ENCODE measurements at places on chromosomes 1 and 21.

DNA sequence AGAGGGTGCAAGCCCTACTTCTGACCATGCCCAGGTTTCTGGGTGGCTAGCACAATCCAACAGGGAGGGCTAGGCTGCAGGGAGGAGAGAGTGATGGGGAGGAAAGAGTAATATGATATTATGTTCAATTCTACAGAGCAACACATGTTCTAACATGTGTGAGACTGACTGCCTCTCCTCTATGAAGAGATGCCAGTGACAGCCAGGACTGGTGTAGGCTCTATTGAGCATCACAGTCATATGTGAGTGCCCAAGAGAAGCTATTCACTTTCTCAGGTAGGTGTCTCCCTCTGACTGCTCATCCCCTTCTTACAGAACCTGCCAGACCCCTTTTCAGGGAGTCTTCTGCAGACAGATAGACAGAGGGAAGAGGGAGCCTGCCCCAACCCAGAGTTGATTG lies 446.1 kb downstream of the SIPA1L2 start:
- DNase-seq: no peak

DNA sequence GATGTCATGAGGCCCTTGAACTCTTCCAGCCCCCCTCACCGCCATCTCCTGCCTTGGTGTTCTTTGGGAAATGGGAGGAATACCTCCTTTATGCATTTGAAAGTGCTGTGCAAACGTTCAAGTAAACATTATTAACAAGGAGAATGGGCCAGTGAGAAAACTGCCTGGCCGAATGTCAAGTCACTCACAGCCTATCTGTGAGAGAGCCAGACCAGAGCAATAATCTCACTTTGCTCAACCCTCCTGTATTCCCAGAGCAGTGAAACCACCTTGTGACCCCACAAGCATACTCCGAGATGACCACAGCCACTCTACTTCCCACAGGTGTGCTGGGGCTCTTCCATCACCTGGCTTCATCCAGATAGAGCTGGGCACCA lies 5.2 kb downstream of the TAL1 start:
- DNase-seq: no peak

- no peak for DNase-seq
These were observed 49.9 kb upstream of the KCNH1 start for GRCh38 chr1:211183747-211184313.

- DNase-seq: no peak
These were observed 134.3 kb downstream of the IGSF21 start for GRCh38 chr1:18241891-18242290.

DNA sequence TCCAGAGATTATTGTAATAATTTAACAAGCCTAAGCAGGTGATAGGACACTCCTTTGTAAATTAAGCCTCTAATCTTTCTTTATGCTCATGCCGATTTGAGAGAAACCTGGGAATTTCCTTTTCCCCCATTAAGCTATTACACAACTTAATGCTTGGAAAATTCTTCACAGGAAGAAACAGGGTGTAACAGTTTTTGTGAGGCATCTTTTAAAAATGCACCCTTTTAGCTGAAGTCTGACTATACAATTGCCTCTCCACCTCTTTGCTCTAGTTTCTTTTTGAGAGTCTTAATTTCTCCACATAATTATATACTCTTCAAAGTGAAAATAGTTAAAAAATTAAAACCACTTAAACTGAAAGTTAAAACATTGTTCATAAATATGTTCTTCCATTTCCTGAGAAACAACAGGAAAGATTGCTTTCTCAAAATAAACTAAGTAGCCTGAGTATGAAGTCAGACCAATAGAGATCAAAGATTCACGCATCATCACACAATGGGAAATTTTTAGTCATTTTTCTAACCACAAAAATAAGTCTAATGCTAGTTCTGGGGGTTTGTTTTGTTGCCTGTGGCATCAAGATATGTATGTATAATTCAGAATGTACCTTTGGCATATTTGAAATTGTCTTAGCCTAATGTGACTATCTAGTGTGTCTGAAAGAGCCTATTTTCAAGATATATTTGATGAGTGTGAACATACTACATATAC lies 34.7 kb downstream of the LRRC8D start:
- no peak for DNase-seq

GRCh38 chr1:155207806-155208540 lies at the start of gene THBS3:
Gene THBS3 (minus strand): TSS chr1:155207897. CDS start chr1:155207876, 21 bp downstream.
- DNase-seq: no peak

DNA sequence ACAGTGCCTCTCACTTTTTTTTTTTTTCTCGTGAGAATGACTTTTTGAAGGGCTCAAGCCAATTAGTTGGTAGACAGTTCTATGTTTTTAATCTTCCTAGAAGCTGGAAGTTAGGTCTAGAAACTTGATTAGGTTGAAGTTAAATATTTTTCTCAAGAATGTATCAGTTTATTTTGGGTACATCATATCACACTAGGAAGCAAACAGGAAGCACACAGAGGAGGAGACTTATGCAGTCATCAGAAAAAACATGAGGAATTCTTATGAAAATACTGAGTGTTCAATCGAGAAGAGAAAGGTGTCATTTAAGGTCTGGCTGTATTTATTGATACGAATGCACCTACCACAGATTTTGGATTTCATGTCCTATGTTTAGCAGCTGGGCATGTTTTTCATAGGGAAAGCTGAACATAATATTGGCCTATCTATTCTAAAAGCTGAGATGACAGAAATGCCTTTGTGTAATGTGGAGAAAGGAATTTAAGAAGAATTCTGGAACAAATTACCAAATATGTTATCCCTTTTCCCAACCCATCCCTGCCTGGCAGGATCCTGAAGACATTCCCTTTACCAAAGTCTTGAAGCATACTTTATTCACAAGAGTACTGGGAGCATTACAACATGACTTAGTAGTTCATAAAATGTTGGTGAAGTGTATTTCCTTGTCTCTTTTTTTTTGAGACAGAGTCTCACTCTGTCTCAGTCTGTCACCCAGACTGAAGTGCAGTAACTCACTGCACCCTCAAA lies 17.5 kb upstream of the ZFP69B start:
- no peak for DNase-seq
